ENCODE measurements at places on chromosomes 3 and 15. TPM values are rescaled to one million over a fixed set of nuclear protein-coding genes. Genes with fewer than 3 reads are reported as not detected.

CGNL1 gene
- 20.9 TPM for total RNA-seq

SPATA12 gene
- 0.18 TPM for total RNA-seq

PPP1R14D gene
- total RNA-seq = not detected

DGKG gene
- 0.09 TPM for total RNA-seq

KLHL40 gene
- not detected for total RNA-seq

GLCE gene
- total RNA-seq = 147 TPM

ACSBG1 gene
- total RNA-seq = not detected

KCNMB2 gene
- not detected for total RNA-seq

NGLY1 gene
- 39.1 TPM for total RNA-seq

PIERCE2 gene
- total RNA-seq = 0.94 TPM

CBLB gene
- total RNA-seq = 8.8 TPM

PLOD2 gene
- 649 TPM for total RNA-seq

OXSM gene
- 11.2 TPM for total RNA-seq

RTP1 gene
- total RNA-seq = not detected

CPEB1 gene
- not detected for total RNA-seq

A4GNT gene
- not detected for total RNA-seq

ARL14 gene
- not detected for total RNA-seq

GOLGA6L7 gene
- total RNA-seq = not detected

RTP3 gene
- not detected for total RNA-seq

NLGN1 gene
- 32.2 TPM for total RNA-seq

KCNAB1 gene
- total RNA-seq = 0.63 TPM

HAPLN3 gene
- total RNA-seq = 22.1 TPM

XIRP1 gene
- not detected for total RNA-seq

IL1RAP gene
- total RNA-seq = 28.1 TPM

TBC1D2B gene
- total RNA-seq = 25.9 TPM

GUCA1C gene
- not detected for total RNA-seq

PATL2 gene
- total RNA-seq = 0.09 TPM

AHSG gene
- not detected for total RNA-seq

TNFAIP8L3 gene
- 29.9 TPM for total RNA-seq

ANKUB1 gene
- not detected for total RNA-seq

CNTN3 gene
- total RNA-seq = 0.38 TPM

GOLGA8K gene
- total RNA-seq = 0.28 TPM

HRG gene
- not detected for total RNA-seq

NRROS gene
- total RNA-seq = 1.9 TPM

MLF1 gene
- 6.6 TPM for total RNA-seq
